Pulmonary artery endothelial cell (primary cell): ENCODE measurements at places on chromosomes 2 and 18.

GRCh38 chr18:8814206-8814605 is 108.8 kb downstream of the MTCL1 start:
- DNase-seq = no peak

DNA sequence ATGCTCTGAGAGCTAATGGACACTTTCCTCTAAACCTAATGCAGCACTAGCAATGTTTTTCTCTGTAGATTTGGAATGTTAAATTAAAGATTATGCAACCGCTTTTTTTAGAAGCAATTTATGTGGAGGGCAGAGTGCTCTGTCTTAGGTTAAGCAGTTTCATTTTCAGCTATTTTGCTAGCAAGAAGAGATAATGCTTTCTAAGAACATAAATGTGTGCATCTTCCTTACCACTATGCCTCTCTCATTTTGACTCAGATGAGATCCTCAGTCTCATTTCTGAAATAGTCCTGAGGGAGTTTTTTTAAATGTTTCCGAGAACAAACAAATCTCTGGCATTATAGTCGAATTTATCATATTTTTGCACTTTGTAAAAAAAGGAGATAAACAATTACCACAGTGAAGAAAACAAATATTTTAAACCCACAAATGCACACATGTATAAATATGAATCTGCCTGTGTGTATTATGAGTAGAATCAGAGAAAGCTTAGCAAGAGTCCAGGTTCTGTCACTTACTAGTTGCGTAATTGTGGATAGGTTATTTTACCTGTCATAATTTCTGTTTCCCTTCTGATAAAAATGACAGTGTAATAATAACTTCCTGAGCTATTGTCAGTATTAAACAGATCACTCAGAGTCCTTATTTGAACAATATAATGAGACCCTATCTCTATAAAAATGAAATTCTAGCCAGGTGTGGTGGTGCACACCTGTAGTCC is 207.7 kb upstream of the CRIM1 start:
- DNase-seq = no peak

- DNase-seq = no peak
These were observed at the start of gene MAL for GRCh38 chr2:95025406-95026319. Gene MAL (plus strand): TSS chr2:95025708. CDS start chr2:95025793, 85 bp downstream.

DNA sequence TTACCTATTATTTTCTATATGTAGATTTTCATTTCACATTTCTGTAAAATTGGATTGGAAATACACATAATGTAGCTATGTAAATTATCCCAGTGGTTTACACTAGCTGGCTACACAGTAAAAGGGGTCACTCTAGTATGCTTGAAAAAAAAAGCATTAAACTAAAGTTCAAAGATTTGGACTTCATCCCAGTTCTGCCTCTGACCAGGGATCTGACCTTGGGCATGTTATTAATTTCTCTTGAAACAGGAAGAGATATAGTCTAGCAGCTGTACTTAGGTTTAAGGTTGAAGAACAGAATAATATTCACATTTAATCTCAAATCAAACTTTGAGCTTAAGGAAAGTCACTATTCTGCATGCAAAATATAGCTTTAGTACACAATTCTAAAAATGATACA is 64.5 kb upstream of the RPE start:
- no peak for DNase-seq

DNA sequence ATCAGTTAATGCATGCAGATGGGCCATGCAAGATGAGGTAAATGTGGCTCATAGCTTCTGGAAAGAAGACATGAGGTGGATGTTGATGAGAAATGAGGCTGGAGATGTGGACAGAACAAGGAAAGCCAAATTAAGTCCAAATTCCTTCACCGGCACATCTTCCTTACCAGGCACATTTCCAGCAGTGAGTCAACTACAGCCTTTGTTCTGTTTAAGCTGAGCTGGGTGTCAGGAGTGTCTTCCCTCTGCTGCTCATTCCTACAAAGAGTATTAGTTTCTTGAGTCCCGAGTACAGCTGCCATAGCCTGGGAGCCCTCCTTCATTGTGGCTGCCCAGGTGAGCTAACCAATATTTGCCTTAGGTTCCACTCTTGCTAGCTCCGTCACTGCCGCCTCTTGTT is 945.0 kb downstream of the SLC4A3 start:
- DNase-seq = no peak

DNA sequence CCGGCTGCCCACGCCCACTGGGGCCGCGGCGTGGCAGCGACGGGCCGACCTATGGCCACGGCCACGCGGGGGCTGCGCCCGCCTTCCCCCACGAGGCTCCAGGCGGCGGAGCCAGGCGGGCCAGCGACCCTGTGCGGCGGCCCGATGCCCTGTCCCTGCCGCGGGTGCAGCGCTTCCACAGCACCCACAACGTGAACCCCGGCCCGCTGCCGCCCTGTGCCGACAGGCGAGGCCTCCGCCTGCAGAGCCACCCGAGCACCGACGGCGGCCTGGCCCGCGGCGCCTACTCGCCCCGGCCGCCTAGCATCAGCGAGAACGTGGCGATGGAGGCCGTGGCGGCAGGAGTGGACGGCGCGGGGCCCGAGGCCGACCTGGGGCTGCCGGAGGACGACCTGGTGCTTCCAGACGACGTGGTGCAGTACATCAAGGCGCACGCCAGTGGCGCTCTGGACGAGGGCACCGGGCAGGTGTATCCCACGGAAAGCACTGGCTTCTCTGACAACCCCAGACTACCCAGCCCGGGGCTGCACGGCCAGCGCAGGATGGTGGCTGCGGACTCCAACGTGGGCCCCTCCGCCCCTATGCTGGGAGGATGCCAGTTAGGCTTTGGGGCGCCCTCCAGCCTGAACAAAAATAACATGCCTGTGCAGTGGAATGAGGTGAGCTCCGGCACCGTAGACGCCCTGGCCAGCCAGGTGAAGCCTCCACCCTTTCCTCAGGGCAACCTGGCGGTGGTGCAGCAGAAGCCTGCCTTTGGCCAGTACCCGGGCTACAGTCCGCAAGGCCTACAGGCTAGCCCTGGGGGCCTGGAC is 253.2 kb downstream of the GLI2 start:
- no peak for DNase-seq

GRCh38 chr18:8754995-8755960 is 49.9 kb downstream of the MTCL1 start:
- DNase-seq = no peak

DNA sequence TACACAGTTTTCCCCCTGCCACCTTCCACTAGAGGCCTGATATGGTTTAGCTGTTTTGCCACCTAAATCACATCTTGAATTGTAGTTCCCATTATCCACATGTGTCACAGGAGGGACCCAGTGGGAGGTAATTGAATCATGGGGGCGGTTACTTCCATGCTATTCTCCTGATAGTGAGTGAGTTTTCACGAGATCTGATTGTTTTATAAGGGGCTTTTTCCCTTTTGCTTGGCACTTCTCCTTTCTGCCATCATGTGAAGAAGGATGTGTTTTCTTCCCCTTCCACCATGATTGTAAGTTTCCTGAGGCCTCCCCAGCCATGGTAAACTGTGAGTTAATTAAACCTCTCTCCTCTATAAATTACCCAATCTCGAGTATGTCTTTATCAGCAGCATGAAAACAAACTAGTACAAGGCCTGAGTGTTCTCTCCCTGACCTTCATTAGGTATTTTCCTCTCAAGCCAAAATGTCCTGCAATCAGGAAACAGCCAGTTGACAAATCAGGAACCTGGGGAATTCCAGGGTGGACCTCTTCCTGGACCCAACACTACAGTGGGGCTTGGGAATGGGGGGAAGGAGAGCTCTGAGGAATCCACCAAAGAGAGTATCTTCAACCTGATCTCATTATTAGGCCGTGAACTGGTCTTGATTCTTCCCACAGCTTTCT is 129.9 kb downstream of the TXNL1 start:
- peak; percentile 11 for DNase-seq

GRCh38 chr2:108220191-108220590 is 19.6 kb upstream of the SULT1C3 start:
- no peak for DNase-seq

GRCh38 chr2:7379799-7380198 is 462.6 kb downstream of the RNF144A start:
- DNase-seq = no peak

- no peak for DNase-seq
These were observed 438.8 kb downstream of the SPAG16 start for GRCh38 chr2:213723041-213723560.

DNA sequence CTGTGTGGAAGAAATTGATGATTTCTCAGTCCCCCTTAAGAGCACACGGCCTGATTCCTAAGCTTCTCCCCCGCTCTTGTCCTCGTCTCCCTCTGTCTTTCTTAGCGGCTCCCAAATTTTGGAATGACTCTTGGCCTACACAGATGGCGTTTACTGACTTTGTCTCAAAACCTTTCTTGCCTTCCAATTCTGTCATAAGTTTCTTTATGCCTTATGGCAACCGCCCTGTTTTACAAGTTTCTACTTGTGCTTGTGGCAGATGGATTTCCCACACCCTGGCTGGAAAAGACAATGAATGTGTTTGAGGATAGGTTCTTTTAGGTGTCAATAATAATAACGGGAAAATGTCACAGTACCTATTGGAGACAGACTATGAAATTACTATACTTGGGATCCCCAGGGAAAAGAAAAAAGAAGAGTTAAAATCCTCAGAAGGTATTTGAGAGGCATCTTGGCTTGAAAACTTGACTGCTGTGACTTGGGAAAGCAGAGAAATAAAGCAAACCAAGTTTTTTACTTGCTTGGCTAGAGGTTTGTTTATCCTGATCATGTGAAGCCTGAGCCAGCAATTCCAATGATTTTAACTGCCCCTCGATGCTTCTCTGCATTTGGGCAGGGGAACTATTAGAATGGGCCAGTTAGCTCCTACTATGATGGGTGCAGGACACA is 276.4 kb downstream of the HRH4 start:
- no peak for DNase-seq

GRCh38 chr2:14722904-14723570 is 90.5 kb downstream of the LRATD1 start:
- DNase-seq = no peak

DNA sequence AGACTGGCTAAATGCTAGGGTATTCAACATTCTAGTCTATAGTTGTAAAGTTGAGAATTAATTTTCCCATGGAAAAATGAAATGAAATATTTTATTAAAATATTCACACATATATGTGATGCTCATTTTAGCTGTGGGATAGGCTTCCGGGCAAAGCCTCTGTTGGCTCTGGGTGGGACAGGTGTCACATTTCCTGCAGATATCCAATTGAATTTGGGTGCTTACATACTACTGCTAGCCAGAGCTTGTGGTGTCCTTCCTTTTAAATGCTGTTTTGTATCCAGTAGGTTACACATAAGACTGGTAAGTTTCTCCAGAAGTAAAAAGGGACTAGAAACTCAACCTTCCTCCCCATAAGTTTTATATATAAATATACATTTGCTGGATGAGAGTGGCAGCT is 73.8 kb downstream of the RPRM start:
- no peak for DNase-seq

DNA sequence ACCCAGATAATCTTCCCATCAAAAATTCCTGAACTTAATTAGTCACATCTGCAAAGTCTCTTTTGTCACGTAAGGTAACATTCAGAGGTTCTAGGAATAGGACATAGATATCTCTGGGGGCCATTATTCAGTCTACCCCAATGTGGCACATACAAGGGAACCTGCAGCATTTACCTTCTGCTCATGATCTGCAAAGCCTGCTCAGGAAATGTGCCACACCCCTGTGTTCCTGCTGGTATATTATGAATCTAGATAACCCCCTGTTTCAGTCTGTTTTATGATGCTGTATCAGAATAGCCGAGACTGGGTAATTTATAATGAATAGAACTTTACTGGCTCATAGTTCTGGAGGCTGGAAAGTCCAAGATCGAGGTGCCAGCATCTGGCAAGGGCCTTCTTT is 103.5 kb downstream of the ARL4C start:
- DNase-seq = no peak

DNA sequence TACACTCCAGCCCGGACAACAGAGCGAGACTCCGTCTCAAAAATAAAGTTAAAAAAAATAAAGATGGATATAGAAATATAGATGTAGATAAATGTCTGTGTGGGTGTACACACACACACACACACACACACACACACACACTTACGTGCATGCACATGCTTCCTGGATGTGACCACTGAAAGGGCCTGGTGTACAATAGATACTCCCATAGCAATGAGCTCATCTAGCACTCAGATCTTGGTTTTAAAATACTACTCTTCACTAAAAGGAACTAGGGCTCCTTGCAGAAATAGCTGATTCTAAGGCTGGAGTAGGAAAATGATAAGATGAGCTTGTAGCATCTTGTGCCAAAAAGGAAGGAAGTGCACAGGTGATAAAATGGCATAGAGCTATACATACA is 39.1 kb downstream of the ROCK2 start:
- no peak for DNase-seq

DNA sequence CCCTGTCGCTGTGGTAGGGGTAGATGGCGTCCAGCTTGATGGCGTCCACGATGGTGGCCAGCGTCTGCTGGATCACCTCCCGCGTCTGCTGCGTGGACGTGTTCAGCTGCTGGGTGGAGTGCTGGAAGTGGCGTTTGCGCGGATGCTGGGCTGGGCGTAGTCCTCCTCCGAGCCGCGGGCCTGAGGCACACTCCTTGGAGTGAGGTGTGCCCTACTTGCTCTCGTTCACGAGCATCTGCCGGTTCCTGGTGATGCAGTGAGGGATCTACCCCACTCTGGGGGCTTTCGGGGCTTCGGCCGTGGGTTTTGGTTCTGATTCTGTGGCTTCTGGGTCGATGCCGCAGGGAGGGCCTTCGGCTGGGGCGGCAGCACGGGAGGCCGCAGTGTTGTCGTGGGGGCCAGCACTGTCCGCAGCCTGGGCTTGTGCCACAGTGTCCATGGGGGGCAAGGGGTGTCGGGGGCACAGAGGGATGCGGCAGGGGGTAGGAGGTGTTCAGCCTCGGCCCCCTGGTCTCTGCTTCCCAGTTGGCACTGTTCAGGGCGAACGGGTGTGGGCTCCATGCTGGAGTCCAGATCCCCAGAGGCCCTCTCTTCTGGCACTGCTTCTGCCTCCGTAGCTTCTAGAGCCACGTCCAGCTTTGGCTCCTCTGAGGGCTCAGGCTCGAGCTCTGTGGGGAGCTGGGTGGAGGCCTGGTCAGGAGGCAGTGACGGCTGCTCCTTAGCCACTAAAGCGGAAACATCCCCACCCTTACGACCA is 890.6 kb upstream of the LRRTM1 start:
- DNase-seq = no peak

DNA sequence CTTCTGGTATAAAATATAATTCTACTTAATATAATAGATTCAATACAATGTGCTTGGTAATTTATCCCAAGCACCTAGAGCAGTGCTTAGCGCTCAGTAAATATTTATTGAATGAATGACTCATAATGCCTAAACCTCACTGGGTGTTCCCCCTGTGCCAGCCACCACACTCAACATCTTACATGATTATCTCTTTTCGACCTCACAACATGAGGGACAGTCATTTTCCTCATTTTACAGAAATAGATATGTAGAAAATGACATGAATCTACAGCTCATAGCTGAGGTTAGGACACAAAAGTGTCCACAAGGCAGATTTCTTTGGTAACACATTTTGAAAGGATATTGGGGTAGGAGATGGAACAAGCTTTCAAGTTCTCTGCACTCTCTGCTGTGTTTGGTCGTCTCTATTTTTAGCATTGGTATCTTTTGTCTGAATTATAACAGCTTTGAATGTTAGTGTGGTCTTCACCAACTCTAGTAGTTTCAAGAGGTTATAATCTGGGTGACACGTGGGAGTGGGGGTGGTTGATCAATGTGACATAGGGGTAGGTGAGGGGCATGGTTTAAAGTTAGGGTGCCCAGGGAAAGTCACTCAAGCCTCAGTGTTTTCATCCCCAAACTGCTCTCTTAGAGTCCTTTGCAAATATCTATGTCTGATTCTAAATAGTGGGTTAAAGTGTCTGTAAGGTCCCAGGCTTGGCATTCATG is 9.8 kb downstream of the MYOM1 start:
- DNase-seq = no peak

GRCh38 chr2:102432386-102432785 is 9.4 kb downstream of the IL18RAP start:
- DNase-seq = no peak

- DNase-seq = no peak
These were observed 43.7 kb downstream of the POU3F3 start for GRCh38 chr2:104897515-104898184.
